Brain pericyte (primary cell): ENCODE measurements at places on chromosomes 5 and 9.

DNA sequence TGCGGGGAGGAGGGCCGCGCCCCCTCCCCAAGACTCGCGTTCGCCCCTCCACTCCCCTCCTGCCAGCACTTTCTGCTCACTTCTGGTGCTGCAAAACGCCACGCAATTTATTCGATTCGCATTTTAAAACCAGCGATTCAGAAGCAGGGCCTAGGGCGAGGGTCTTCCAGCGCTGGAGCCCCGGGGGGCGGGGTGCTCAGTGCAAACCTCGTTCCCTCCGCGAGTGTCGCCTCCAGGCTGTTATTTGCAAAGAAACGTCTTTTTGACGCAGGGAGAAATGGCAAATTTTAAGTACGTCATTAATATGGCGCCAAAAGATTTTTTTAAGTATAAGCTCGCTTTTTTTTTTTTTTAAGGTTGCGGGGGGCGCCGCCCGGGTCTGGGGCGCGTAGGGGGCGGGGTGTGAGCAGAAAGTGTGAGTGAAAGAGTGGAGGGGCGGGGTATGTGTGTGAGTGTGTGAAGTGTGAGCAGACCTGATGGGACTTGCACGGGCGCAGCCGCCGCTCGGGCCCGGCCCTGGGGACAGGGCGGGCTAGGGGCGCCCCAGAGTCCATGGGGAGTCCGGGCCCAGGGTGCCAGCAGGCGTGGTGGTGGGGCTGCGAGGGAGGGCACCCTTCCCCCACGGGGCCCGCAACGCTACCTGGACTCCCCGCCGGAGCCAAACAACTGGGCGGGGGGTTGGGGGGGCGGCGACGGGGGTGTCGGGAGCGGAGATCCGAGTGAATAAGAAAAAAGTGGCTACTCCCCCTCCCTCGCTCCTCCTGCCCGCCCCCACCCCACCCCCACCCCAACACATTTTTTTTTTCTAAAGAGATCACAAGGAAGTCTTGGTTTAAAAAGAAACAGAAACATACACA is at the start of gene JADE2:
JADE2 (plus strand) TSS at position 845 of the 857 bp plus-strand sequence. CDS start 10,188 bp downstream, outside the sequence.
- no peak for DNase-seq

- no peak for DNase-seq
Measured at GRCh38 chr5:94017579-94017978, 276.2 kb upstream of the POU5F2 start.

- DNase-seq: no peak
Measured at GRCh38 chr5:168752416-168753190, 173.4 kb upstream of the PANK3 start.

- no peak for DNase-seq
Measured at GRCh38 chr9:126421567-126422428, 95.2 kb downstream of the MVB12B start.

DNA sequence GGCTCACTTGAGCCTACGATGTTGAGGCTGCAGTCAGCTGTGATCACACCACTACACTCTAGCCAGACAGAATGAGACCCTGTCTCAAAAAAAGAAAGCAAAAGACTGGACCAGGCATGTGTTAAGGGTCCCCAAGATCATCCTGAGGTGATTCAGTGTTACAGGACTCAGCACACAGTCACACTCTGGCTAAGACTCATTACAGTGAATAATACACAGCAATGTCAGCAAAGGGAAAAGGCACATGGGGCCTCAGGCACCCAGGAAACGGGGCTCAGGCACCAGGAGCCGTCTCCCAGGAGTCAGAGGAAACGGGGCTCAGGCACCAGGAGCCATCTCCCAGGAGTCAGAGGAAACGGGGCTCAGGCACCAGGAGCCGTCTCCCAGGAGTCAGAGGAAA is 39.2 kb upstream of the NRARP start:
- no peak for DNase-seq

- DNase-seq: no peak
Measured at GRCh38 chr5:69049796-69050195, 44.0 kb upstream of the SLC30A5 start.

DNA sequence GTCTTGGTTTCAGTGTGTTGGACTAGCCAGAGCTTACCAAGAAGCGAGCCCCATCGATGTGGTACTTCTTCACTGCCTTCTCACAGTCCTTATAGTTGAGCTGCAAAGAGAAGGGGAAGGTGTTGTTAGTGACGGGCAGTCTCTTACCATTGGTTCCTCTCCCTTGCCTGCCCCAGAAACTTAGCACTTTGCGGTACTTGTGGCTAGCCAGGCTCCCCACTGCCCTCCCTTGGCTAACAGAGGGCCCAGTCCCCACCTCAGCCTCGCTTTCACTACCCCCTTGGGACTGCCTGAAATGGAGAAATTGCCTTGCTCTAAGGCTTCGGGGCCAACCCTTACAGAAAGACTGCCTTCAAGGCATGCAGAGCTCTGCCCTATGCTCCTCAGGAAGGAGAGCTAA is 4.3 kb downstream of the LCP2 start:
- DNase-seq: no peak

GRCh38 chr5:35152733-35153132 is 77.6 kb downstream of the PRLR start:
- no peak for DNase-seq

DNA sequence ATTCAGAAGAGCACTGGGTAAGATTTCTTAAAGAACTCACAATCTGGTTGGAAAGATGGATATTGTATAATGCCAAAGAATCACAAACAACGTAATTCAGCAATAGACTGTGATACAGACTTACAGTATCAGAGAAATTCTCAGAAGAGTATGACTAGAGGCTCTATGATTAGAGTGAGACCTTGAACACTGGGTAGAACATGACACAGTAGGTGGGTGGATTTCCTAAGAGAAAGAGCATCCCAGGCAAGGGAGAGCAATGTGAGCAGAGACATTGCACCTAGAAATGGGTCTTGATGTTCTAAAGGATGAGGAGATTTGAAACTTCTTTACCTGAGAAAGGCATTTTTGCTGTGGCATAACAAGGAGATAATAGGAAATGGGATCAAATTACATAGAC is 27.3 kb upstream of the CAST start:
- no peak for DNase-seq

- no peak for DNase-seq
Measured at GRCh38 chr9:38059233-38059936, 9.6 kb downstream of the SHB start.

GRCh38 chr5:14206028-14206725 is 63.0 kb downstream of the TRIO start:
- DNase-seq: no peak

GRCh38 chr5:34003941-34004340 is 3.9 kb downstream of the AMACR start:
- DNase-seq: no peak

DNA sequence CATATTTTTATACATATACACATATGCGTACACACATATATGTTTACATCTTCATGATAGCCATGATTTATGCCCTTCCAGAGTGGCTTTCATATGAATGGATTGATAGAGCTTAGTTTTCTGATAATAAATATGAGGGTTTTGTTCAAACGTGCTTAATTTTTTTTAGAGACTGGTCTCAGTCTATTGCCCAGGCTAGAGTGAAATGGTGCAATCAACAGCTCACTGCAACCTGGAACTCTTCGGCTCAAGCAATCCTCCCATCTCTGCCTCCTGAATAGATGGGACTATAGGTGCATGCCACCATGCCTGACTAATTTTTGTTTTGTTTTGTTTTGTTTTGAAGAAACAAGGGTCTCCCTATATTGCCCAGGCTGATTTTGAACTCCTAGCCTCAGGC is 48.6 kb upstream of the ZSWIM6 start:
- DNase-seq: no peak

DNA sequence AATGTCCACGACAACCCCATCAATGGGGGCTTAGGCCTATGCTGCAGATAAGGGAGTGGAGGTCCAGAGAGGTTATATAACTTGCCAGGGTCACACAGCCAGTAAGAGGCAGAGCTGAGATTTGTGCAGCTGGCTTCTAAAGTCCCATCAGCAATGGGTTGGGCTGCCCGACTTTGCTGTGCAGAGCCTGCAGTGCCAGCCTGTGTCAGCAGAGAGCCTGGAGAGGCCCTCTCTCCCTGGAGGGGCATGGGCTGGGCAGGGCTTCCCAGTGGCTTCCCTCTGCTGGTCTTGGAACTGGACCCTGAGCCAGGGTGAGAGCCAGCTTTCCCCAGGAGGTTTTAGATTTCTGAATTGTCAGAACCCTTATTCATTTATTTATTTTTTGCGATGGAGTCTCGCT is 77.2 kb upstream of the RAPGEF1 start:
- no peak for DNase-seq

GRCh38 chr9:127506814-127507750 is 55.8 kb downstream of the LRSAM1 start:
- DNase-seq: no peak

- DNase-seq: no peak
Measured at GRCh38 chr5:169433221-169433651, 132.3 kb upstream of the SLIT3 start.

DNA sequence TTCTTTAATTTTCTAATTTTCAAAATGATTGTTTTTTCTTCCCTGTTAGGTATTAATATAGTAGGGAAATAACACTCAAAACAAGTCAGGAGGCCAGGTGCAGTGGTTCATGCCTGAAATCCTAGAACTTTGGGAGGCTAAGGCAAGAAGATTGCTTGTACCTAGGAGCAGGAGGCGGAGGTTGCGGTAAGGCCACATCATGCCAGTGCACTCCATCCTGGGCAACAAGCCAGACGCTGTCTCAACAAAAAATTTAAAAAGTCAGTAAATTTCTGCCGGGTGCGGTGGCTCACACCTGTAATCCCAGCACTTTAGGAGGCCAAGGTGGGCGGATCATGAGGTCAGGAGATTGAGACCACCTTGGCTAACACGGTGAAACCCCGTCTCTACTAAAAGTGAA is 10.2 kb upstream of the CDK7 start:
- no peak for DNase-seq

GRCh38 chr9:15191378-15191777 is 115.6 kb downstream of the TTC39B start:
- no peak for DNase-seq

GRCh38 chr5:45697201-45697600 is 1.0 kb upstream of the HCN1 start:
- DNase-seq: no peak

GRCh38 chr5:108561416-108562204 is 179.7 kb upstream of the FBXL17 start:
- DNase-seq: no peak

GRCh38 chr5:59212596-59212995 is 629.7 kb downstream of the RAB3C start:
- DNase-seq: no peak

- DNase-seq: no peak
Measured at GRCh38 chr5:177036921-177037320, 14.4 kb downstream of the ZNF346 start.

GRCh38 chr5:68464424-68464823 is 248.9 kb downstream of the PIK3R1 start:
- peak; percentile 30 for DNase-seq

- DNase-seq: no peak
Measured at GRCh38 chr9:25396828-25397227, 281.4 kb downstream of the TUSC1 start.

GRCh38 chr5:4735261-4735660 is 404.9 kb upstream of the ADAMTS16 start:
- DNase-seq: no peak

DNA sequence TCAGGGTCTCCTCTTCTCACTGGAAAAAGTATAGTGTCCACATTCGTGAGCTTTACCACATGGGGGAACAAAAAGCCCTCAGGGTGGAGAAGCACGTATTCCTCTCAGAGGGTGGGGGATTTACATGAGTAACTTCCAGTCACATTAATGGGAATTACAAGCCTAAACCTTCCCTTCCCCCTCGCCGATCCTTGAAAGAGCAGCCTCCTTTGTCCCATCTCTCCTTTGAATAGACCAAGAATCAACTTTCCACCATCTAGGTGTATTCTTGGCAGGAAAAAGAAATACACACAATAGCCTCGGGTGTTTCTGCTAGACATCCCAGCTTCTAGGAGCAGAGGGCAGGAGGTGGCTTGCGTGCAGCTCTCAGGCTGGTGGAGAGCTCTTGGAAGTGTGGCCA is 144.4 kb downstream of the ZNF462 start:
- DNase-seq: no peak

DNA sequence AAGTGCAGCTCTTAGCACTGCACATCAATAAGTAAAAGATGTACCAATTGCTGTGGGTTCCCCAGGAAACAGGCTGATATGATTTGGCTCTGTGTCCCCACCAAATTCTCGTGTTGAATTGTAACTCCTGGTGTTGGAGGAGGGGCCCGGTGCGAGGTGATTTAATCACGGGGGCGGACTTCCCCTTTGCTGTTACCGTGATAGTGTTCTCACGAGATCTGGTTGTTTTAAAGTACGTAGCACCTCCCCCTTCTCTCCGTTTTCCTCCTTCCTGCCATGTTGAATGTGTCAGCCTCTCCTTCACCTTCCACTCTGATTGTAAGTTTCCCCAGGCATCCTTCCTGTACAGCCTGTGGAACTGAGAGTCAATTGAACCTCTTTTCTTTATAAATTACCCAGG is 93.2 kb upstream of the ACTBL2 start:
- DNase-seq: no peak

GRCh38 chr9:32603914-32604852 is 31.2 kb upstream of the NDUFB6 start:
- no peak for DNase-seq

DNA sequence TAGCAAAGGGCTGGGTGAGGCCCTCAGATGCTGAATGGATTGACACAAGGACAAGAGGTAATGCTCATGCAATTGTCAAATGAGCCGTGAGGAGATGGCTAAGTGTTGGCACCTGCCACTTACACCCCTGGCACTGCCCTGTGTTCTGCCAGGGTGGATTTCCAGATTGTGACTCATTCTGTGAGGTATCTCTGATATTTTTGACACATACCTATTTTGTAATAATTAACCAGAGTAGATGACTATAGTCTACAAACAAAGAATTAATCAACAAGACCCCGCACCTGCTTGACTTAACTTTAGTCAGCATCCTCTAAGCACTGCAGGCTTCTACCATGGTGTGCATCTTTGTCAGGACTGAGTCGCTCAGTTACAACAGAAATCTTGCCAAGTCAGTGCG is 200.8 kb downstream of the DIRAS2 start:
- DNase-seq: no peak

DNA sequence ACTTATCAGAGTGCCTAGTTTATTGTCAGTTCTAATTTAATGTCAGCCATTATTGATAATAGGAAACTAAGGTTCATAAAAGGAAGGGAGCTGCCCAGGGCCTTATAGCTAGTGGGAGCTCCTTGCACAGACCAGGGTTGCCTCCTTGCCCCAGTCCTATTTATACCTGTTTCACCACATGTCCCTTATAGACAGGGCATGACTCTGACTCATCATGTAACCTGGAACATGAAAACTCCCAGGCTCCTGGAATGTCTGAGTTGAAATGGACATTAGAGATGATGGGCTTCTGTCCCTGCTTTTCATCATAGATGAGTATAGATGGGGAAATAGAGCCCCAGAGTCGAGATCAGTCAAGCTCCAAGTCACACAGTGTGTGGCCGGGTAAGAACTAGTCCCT is 21.1 kb downstream of the FAT2 start:
- DNase-seq: no peak
